ENCODE measurements at places on chromosomes 16 and 17.

- no peak for DNase-seq
- no peaks in the 10 kb centered on the region for H3K36me3 ChIP-seq
- no peak overlapping the region for H3K4me3 ChIP-seq
- H3K27me3 ChIP-seq, result no peaks in the 10 kb centered on the region
Observed at GRCh38 chr17:64326420-64327054, 63.5 kb upstream of the TEX2 start.

GRCh38 chr16:82715160-82715559 is 88.4 kb downstream of the CDH13 start:
- H3K27me3 ChIP-seq, result no peaks in the 10 kb centered on the region
- H3K4me3 ChIP-seq, result no peak overlapping the region
- H3K4me1 ChIP-seq, result no peaks in the 10 kb centered on the region

GRCh38 chr17:42913522-42913921 is 12.9 kb downstream of the G6PC1 start:
- no peak for DNase-seq
- no peak overlapping the region for H3K4me3 ChIP-seq
- H3K27me3 ChIP-seq, result peaks cover 4% of the 10 kb centered on the region
- H3K36me3 ChIP-seq, result peaks cover 8% of the 10 kb centered on the region

- no peak overlapping the region for H3K4me3 ChIP-seq
- no peaks in the 10 kb centered on the region for H3K36me3 ChIP-seq
- H3K27ac ChIP-seq, result no peak overlapping the region
- no peaks in the 10 kb centered on the region for H3K27me3 ChIP-seq
Observed at GRCh38 chr17:50356418-50356817, 10.5 kb downstream of the XYLT2 start.

DNA sequence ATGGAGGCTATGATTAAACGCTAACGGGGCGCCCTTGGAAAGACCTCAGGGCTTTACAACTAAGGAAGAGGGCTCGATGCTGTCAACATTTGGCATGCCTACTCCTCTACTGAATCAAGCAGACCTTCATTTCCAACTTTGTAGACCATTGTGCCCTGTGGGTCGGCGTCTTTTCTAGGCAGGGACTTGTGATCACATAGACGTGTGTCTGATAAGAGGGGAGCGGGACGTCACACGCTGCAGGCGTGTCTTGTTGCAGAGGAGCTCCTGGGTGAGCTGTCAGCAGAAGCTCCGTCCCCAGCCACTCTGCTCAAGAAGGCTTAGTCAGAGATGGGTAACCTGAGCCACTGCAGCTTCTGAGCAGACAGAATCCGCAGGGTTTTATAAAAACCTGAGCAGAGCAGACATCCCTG is 2.8 kb downstream of the MAPK8IP3 start:
- no peak overlapping the region for H3K4me3 ChIP-seq
- H3K36me3 ChIP-seq, result no peaks in the 10 kb centered on the region
- no peak overlapping the region for H3K27ac ChIP-seq
- H3K4me1 ChIP-seq, result peaks cover 24% of the 10 kb centered on the region

DNA sequence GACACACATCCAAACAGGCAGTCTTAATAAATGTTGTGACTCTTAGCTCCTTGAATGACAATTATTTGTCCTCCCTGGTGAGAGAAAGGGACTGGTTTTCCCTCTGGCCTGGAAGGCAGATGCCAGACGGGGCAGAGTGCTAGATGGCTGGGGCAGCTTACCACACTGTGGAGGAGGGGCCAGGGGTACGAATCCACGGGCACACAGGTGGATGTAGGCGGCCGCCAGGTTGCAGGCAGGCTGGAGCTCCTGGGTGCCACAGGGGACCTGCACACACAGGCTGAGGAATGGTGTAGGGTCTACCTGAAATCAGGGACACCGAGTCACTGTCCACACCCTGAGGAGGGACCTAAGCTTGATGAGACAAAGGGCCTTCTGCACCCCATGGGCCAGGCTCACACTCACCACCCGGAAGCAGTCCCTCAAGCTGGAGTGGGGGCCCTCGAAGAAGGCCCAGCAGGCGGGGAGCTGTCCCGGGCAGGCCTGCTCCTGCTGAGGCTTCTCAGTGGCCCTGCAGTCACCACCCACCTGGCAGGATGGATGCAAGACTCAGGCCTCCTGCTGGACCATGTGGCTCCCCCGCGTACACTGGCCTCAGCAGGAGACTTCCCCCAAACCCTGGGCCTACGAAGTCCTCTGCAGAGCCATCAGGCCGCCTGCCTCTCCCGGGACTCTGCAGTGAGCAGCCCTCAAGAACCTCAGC is 38.4 kb downstream of the RMI2 start:
- H3K36me3 ChIP-seq, result no peaks in the 10 kb centered on the region
- no peak overlapping the region for H3K27ac ChIP-seq
- H3K4me1 ChIP-seq, result no peaks in the 10 kb centered on the region
- no peak overlapping the region for H3K4me3 ChIP-seq
- no peaks in the 10 kb centered on the region for H3K27me3 ChIP-seq

- no peak overlapping the region for H3K27ac ChIP-seq
- H3K27me3 ChIP-seq, result no peaks in the 10 kb centered on the region
- no peaks in the 10 kb centered on the region for H3K4me1 ChIP-seq
- DNase-seq, result no peak
Observed at GRCh38 chr16:53561101-53561888, 58.3 kb upstream of the AKTIP start.

GRCh38 chr16:85923153-85924021 is 24.4 kb downstream of the IRF8 start:
- no peak for DNase-seq
- no peaks in the 10 kb centered on the region for H3K4me1 ChIP-seq
- peak overlapping the region; percentile 40 for H3K27ac ChIP-seq
- H3K4me3 ChIP-seq, result no peak overlapping the region
- no peaks in the 10 kb centered on the region for H3K27me3 ChIP-seq

DNA sequence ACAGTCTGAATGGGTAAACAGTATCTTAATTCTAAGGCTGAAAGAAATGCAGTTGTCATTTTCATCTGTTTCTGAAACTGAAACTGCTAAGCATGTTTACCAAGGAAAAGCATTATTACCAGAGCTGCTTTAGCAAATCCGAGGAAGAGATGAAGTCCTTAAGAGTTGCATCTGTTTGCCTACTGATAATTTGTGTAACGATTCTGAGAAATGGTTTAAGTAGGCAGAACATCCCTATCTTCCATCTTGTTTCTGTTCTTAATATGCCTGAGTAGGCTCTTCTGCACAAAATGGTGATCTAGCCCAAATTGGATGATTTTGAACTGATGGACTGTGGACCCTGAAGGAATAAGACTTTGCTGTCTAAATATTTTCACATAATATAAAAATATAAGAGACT is 34.9 kb downstream of the NUP93 start:
- no peaks in the 10 kb centered on the region for H3K27me3 ChIP-seq
- no peak for DNase-seq
- H3K36me3 ChIP-seq, result no peaks in the 10 kb centered on the region
- no peak overlapping the region for H3K27ac ChIP-seq
- no peak overlapping the region for H3K4me3 ChIP-seq

- H3K27ac ChIP-seq, result no peak overlapping the region
- H3K4me3 ChIP-seq, result no peak overlapping the region
- H3K27me3 ChIP-seq, result no peaks in the 10 kb centered on the region
- peaks cover 5% of the 10 kb centered on the region for H3K36me3 ChIP-seq
- H3K4me1 ChIP-seq, result peaks cover 11% of the 10 kb centered on the region
Observed at GRCh38 chr16:84654238-84654637, 5.9 kb downstream of the KLHL36 start.

DNA sequence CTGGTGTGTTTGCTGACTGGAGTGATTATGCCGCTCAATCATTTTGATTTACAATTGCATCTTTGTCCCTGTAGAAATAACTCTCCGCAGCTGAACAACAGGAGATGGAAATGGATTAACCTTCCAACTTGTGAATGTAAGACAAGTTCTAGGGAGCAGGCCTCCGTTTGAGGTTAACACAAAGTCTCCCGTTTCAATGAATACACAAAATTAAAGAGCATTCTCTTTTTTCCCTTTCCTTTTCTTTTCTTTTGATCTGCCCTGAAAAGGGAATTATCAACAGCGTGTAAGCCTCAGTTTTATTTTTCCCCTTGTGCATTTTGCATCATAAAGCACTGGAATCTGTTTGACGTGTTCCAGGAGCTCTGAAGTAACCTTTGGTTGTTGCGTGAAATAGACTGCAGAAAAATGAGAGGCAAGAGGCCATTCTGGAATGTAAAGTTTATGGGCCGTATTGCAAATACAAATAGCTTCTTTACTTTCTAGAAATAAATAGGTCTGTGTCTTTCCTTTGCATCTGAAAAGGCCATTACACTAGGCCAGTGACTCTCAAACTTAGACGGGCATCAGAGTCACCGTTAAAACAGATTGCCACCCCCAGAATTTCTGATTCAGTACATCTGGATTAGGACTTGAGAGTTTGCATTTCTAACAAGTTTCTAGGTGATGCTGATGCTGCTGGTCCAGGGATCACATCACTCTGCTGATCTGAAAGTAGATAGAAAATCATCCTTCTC is 164.7 kb downstream of the ZNF18 start:
- H3K27ac ChIP-seq, result no peak overlapping the region
- no peaks in the 10 kb centered on the region for H3K36me3 ChIP-seq
- no peak for DNase-seq
- no peak overlapping the region for H3K4me3 ChIP-seq
- no peaks in the 10 kb centered on the region for H3K27me3 ChIP-seq

DNA sequence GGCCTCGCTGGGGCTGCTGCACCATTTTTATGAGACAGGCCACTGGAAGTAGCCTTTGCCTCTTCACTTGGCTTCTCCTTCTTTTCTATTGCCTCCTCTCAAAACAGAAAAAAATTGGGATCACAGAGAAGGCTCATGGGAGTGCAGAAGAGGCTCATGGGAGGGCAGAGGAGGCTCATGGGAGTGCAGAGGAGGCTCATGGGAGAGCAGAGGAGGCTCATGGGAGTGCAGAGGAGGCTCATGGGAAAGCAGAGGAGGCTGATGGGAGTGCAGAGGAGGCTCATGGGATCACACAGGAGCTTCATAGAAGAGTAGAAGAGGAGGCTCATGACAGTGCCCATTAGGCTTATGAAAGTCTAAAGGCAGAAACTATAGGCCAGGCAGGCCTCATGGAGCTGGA is 211.2 kb downstream of the IRF8 start:
- H3K27ac ChIP-seq, result no peak overlapping the region
- H3K4me1 ChIP-seq, result no peaks in the 10 kb centered on the region
- no peaks in the 10 kb centered on the region for H3K36me3 ChIP-seq
- DNase-seq, result no peak

DNA sequence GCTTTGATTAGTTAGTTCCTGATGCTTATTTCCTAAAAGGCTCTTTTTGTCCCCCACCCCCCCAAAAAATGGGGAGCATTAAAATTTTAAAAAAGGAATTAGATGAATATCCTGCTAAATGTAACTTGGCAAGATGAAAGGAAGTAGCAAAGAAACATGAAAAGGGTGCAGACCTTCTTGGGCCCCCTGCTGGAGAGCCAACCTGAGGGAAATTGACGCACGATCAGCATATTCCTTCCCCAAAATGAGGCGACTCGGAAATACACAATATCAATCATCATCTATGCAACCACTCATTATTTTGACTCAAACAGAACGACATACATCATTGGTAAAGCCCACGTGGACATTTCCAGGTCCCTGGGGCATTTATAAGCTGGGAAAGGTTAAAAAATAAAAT is 59.7 kb downstream of the GRIN2A start:
- no peak overlapping the region for H3K4me3 ChIP-seq
- H3K27ac ChIP-seq, result no peak overlapping the region
- no peak for DNase-seq
- H3K36me3 ChIP-seq, result no peaks in the 10 kb centered on the region

GRCh38 chr17:55454906-55455474 is 33.4 kb upstream of the MMD start:
- no peaks in the 10 kb centered on the region for H3K36me3 ChIP-seq
- peak overlapping the region; percentile 25 for H3K27ac ChIP-seq
- no peaks in the 10 kb centered on the region for H3K27me3 ChIP-seq
- no peak for DNase-seq
- no peak overlapping the region for H3K4me3 ChIP-seq
- H3K4me1 ChIP-seq, result peaks cover 8% of the 10 kb centered on the region

DNA sequence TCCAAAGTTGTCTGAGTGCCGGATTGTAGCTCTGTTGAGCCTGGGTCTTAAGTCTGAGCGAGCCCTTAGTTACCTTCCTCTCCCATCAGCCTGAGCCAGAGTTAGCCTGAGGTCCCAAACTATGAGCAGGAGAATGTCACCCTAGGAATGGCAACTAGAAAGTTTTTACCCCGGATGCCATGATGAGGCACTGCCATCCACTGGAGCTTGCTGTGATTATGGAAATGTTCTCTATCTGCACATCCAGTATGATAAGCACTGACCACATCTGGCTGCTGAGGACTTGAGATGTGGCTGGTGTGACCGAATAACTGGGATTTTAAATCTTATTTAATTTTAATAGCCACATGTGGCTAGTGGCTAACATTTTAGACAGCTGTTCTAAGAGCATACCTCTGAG is 550.0 kb downstream of the CDH13 start:
- DNase-seq, result no peak
- no peak overlapping the region for H3K27ac ChIP-seq
- H3K4me3 ChIP-seq, result no peak overlapping the region
- H3K4me1 ChIP-seq, result no peaks in the 10 kb centered on the region
- H3K36me3 ChIP-seq, result no peaks in the 10 kb centered on the region

GRCh38 chr16:2737895-2738418 is 14.5 kb upstream of the SRRM2 start:
- H3K36me3 ChIP-seq, result no peaks in the 10 kb centered on the region
- DNase-seq, result no peak
- H3K4me1 ChIP-seq, result no peaks in the 10 kb centered on the region
- H3K27me3 ChIP-seq, result no peaks in the 10 kb centered on the region
- no peak overlapping the region for H3K4me3 ChIP-seq

- H3K27ac ChIP-seq, result no peak overlapping the region
- no peak overlapping the region for H3K4me3 ChIP-seq
- H3K36me3 ChIP-seq, result no peaks in the 10 kb centered on the region
- peak; percentile 58 for DNase-seq
Observed at GRCh38 chr17:70622368-70623260, 453.3 kb downstream of the KCNJ2 start.

- no peak for DNase-seq
- no peaks in the 10 kb centered on the region for H3K27me3 ChIP-seq
- H3K36me3 ChIP-seq, result no peaks in the 10 kb centered on the region
- H3K4me3 ChIP-seq, result no peak overlapping the region
Observed at GRCh38 chr16:68379472-68380347, 68.6 kb downstream of the SMPD3 start.

- H3K27ac ChIP-seq, result no peak overlapping the region
- no peak overlapping the region for H3K4me3 ChIP-seq
- H3K4me1 ChIP-seq, result no peaks in the 10 kb centered on the region
Observed at GRCh38 chr16:46638947-46639925, 18.1 kb upstream of the SHCBP1 start.

DNA sequence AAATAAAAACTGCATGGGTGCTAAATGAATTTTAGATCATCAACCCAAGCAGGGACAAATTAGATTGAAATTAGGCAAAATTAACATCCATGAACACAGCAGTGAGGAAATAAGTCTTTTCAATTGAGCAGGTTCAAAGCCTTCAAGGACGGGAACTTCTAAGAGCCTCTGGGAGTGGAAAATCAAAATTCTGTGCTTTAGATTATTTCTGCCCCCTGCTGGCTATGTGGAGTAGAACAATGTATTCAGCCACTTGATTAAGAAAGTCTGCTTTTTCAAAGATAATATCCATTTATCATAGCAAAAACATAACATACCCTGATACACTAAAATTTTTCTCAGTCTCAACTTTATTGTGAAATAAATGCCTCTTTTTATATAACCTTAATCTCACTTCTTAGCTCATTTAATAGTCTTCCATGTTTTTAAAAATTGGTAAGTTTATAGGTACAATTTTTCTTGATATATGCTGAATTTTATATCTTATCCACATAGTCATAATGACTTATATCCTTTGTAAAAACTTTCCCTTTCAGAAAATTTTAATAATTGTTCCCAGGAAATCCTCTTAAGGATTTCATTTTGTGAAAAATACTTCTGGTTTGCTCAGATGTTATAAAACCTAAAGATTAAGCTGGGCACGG is 28.1 kb upstream of the NOL11 start:
- H3K27me3 ChIP-seq, result no peaks in the 10 kb centered on the region
- H3K4me3 ChIP-seq, result no peak overlapping the region
- peaks cover 6% of the 10 kb centered on the region for H3K36me3 ChIP-seq
- no peaks in the 10 kb centered on the region for H3K4me1 ChIP-seq
- peak; percentile 56 for DNase-seq

Data from Peyer's patch (tissue), 4 donors.